ENCODE measurements at places on chromosomes 4 and X.

GRCh38 chrX:145178268-145178667 lies 69.0 kb upstream of the SPANXN1 start:
- DNase-seq, result no peak

- no peak for DNase-seq
Observed at GRCh38 chrX:31092476-31092875, 20.6 kb upstream of the FTHL17 start.

DNA sequence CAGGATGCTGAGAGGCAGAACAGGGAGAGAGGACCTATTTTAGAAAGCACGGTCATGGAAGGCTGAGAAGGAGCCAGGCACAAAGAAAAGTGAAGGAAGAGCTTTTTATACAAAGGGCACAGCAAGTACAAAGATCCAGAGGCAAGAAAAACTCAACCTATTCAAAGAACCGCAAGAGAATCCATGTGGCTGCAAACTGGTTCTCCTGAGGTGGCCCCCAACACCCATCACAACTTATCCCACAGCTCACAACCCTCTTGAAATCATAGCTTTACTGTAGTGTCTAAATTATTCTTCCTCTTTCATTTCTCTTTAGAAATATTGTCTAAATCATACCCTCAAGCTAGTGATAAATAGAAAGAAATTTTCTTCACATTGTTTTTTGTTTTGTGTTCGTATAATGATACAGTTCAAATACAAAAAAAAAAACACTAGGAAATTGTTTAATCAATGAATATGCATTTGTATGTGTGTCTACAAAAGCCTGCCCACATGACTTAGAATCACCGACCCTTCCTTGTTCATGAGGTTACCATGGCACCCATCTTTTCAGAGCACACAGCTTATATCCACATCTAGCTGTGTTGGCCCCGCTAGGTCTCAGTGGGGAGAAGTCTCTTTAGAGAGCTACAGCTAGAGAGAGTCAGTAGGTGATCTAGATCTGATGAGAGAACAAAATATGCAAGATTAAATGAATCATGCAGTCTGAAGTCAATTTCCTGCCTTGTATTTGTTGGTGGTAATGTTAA lies 126.9 kb upstream of the DCLK2 start:
- DNase-seq, result no peak

DNA sequence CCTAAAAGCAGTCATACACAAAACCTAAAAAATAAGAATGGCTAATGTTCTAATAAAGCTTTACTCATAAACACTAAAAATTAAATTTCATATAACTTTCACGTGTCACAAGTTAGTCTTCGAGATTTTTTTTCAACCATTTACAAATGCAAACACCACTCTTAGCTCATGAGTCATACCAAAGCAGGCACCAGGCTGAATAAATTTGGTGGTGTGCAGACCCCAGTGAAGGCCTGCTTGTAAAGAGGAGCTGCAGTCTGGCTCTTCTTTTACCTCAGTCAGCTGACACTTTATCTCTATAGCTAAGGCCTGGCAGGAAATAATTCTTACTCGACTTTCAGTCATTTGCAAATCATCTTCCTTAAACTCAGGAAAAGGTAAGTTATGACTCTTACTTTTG lies 37.4 kb downstream of the CLOCK start:
- DNase-seq, result no peak

DNA sequence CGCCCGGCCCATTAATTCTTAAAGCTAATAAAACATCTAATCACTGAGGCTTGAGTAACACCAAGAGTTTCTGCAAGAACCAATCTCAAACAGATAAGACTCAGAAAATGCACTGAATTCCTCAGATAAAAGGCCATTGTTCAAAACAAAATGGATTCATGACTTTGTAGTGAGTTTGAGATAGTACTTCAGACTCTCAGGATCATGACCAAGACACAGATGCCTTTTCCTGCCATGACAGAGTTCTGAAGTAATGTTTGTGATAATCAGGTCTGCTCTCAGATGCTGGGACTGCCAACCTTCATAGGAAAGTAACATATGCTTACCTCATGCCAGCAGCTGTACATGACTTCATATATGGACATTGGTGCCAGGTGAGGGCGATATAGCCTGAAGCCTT lies 54.6 kb downstream of the NIPAL1 start:
- no peak for DNase-seq

DNA sequence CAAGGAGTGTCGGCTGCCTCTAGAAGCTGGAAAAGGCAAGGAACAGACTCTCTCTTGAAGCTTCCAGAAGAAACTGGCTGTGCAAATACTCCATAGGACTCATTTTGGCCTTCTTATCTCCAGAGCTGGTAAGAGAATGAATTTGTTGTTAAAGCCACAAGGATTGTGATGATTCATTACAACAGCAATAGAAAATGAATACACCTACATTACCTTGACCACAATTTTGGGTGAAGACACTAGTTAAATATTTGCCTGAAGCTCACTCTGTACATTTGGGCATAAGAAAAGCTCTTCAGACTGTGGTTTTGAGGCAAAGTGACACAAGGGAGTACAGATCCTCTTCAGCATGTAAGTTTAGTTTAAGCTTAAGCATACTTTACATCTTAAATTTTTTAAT lies 134.5 kb upstream of the TLL1 start:
- no peak for DNase-seq

DNA sequence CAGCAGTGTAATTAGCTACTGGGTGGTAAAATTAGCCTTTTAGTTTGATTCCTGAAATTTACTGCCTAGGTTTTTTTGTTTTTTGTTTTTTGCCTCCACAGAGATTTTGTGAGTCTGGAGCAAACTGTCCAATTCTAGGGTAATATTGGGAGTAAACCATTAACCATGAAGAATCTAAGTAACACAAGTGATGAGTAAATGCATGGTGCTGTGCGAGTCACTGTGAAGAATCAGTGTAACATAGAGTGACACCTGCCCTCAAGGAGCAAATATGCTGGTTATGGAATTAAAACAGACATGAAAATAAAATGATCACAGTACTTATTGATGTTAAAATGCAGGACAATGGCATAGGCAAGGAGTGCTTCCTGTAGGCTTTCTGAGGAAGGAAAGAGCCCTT lies 60.1 kb downstream of the LRP2BP start:
- DNase-seq, result no peak

DNA sequence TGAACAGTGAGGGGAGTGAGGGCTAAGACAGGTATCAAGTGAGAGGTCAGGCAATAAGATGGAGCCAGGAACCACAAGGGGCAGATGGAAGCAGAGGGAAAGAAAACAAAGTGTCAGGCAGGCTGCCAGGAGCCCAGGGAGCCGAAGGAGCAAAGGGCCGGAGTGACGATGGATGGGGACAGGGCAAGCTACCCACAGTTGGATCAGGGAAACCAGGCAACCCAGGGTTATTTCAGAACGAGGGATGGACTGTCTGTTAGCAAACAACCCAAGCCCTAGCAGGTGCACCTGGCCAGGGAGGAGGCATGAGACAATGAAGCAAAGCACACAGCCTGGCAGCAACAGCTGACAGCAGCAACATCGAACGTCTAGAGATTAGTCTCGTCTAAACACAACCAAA lies 39.2 kb downstream of the SEL1L3 start:
- no peak for DNase-seq

DNA sequence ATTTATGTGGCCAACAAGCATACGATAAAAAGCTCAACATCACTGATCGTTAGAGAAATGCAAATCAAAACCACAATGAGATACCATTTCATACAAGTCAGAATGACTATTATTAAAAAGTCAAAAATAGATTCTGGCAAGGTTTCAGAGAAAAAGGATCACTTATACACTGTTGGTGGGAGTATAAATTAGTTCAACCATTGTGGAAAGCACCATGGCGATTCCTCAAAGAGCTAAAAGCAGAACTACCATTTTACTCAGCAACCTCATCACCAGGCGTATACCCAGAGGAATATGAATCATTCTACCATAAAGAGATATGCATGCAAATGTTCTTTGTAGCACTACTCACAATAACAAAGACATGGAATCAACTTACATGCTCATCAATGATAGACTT lies 478.7 kb upstream of the GALNTL6 start:
- no peak for DNase-seq

DNA sequence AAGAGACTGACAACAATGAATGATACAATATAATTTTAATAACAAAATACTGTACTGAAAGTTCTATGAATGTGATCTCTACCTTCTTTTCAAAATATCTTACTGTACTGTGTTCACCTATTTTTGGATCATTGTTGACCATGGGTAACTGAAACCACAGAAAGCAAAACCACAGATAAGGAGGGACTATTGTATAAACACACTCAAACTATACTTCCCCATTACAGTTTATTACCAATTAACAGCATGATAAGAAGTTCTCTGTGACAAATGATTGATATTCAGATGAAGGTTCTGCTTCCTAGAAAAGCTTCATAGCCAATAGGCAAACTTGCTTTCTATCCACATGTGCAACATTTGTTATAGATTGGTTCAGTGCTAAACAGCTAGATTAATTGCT lies 50.1 kb downstream of the GABRG1 start:
- no peak for DNase-seq

- no peak for DNase-seq
Observed at GRCh38 chr4:10506077-10506476, 48.9 kb upstream of the ZNF518B start.

- DNase-seq, result no peak
Observed at GRCh38 chr4:169252339-169253112, 18.2 kb downstream of the SH3RF1 start.

GRCh38 chr4:30939069-30939468 lies 218.9 kb downstream of the PCDH7 start:
- no peak for DNase-seq

GRCh38 chrX:141314441-141314840 lies 72.1 kb upstream of the SPANXC start:
- DNase-seq, result no peak

GRCh38 chrX:122641826-122642225 lies 542.3 kb upstream of the GRIA3 start:
- DNase-seq, result no peak

DNA sequence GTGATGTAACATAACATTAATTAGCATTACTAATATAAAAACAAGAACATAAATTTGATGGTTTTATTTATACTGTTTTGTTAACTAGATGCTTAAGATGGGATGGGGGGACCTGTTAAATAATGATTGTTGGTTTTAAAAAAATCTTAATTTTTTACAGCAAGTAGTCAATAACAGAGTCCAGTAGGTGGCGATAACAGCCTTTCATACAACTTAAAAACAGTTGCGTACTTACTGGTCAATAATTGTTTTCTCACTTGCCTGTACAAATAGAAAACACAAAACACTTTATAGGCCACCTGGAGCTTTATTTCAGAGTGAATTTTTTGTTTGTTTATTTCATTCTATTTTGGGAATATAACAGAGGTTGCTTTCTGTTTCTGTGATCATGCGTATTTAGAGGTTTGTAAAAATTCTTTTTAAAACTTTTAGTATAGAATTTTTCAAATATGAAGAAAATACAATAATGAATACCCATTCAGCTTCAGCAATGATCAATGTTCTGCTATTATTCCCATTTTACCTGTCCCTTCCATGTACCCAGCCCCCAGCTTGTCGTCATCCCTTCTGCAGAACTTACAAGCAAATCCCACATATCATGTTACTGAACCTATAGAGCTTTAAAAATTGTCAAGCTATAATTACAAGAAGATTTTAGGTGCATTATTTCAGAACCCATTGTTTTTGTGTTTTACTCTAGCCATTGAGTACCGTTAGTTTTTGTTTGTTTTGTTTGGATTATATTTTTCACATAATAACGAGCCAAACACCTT lies 97.1 kb downstream of the MRPL1 start:
- DNase-seq, result no peak

- DNase-seq, result no peak
Observed at GRCh38 chr4:70600977-70601376, 8.9 kb downstream of the AMBN start.

- no peak for DNase-seq
Observed at GRCh38 chr4:156439576-156440200, 486.0 kb upstream of the CTSO start.

- no peak for DNase-seq
Observed at GRCh38 chr4:6321361-6321760, 51.7 kb downstream of the WFS1 start.

GRCh38 chr4:153318696-153319320 lies 25.7 kb upstream of the MND1 start:
- no peak for DNase-seq

DNA sequence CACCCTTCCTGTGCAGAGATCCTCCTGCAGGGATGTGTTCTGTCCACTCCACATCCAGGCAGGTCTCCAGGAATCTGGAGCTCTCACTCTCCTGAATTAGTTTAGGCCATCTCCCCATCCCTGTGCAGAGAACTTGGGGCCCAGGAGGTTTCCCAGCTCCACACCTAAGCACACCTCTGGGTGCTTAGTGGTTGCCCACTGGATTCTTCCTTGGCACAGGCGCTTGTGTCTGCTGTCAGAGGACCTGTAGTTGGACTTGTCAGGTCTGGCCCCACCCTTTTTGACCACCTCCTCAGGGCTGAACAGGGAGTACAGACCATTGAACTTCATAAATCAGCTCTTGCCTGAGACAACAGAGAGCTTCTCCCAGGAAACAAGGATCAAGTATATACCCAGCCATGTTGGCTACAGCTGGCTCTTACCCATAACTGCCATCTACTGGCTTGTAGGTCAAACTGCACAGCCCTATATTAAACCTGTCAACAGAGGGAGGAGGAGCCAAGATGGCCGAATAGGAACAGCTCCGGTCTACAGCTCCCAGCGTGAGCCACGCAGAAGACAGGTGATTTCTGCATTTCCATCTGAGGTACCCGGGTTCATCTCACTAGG lies 275.5 kb downstream of the PPARGC1A start:
- no peak for DNase-seq

GRCh38 chr4:177008071-177008835 lies 215.5 kb upstream of the VEGFC start:
- no peak for DNase-seq

DNA sequence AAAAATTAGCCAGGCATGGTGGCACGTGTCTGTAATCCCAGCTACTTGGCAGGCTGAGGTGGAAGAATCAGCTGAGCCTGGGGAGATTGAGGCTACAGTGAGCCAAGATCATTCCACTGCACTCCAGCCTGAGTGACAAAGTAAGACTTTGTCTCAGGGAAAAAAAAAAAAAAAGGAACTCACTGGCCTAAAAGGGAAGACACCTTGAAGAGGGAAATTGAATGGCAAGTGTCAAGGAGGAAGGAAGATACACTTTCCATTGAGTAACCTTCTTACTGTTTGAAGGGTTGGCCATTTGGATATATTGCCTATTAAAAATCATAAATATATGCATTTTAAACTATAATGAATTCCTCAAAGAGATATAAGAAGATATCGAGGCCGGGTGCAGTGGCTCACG lies 147.5 kb upstream of the FAM241A start:
- DNase-seq, result no peak

- no peak for DNase-seq
Observed at GRCh38 chr4:113434247-113434587, 327.3 kb downstream of the CAMK2D start.

- no peak for DNase-seq
Observed at GRCh38 chr4:25863347-25863784, 578 bp upstream of the SEL1L3 start.
